ENCODE measurements at places on chromosomes 11 and 22.

DNA sequence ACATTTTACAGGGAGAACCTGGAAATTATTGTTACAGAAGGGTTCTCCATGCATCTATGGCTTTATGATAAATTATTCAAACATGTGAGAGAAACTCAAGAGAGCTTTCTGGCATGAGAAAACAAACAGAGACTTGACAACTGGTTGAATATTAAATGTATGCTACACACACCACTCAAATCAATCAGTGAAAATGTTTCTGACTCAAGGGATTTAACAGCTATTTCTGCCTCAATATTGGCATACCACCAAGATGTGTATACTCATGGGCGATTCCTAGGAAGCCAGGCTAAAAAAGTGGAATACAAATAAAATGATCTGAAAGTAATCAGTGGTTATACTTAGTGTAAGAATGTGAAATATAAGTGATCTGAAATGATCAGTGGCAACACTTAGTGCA lies 15.8 kb upstream of the OR51T1 start:
- no peak for DNase-seq

GRCh38 chr11:75345455-75346160 lies 5.9 kb downstream of the ARRB1 start:
- no peak for DNase-seq

DNA sequence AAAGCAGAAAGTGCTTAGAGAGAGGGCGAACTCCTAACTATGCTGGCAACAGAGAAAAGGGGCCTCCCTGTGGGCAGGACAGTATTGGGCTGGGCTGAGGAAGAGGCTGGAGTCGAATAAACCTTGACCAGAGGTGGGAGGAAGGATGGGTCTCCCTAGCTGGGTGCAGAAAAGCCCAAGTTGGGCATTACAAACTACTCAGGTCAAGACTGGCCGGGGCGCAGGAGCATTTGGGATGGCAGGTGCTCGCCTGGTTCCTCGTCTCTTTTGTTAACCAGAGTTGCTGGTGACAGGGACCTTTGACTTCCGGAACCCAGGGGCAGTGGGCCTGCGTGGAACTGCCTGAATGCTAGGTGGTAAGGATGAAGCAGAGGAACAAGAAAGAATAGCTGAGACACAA lies 80.3 kb upstream of the SHISAL1 start:
- DNase-seq: no peak

GRCh38 chr11:3995949-3996554 lies 98.5 kb upstream of the RRM1 start:
- DNase-seq: no peak

DNA sequence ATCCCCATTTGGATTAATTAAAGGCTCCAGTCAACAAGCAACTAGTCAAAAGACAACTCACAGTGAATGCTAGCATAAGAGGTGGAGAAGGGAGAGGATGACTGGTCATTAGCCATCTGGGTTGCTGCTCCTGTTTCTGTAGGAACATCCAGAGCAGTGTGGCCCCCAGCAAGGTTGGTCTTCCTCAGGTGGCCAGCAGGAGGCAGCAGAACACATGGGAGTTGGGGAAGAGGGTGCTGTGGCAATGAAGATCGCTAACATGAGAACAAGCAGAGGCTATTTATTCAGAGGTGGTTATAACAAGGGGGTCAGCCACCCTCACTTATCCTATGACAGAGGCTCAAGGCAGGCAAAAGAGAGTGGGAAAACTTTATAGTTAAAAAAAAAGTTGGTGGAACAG lies 21.3 kb downstream of the IZUMO1R start:
- no peak for DNase-seq

GRCh38 chr22:37462983-37463382 lies 23.2 kb downstream of the MFNG start:
- no peak for DNase-seq

DNA sequence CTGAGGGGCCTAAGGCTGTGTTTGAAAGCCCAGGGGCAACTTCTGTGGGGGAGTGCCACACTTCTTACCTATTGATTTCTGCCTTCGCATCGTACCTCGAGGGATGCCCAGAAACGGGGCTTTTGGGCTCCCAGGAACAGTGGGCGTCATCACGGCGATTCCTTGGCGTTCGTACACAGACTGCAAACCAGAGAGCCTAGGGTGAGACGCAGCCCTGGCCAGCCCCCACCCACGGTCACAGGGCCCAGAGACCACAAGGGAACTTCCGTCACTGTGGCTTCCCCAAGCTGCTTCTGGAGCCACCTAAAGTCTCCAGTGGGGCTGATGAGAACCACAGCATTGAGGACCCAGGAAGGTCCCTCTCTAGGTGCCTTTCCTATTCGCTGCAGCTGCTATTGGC lies 91.9 kb downstream of the CTTN start:
- DNase-seq: no peak

GRCh38 chr11:26783997-26784396 lies 62.1 kb upstream of the SLC5A12 start:
- no peak for DNase-seq

All from NCI-H2081 treated with DMSO at 0.1 percent for 48 hours (cell line).